Posterior vena cava (tissue), 2 donors: ENCODE measurements at places on chromosomes 4 and X. TPM values are rescaled to one million over a fixed set of nuclear protein-coding genes. Genes with fewer than 3 reads are reported as not detected.

- no peak for DNase-seq
Observed at GRCh38 chr4:10949039-10949733, 264.6 kb upstream of the CLNK start.

GRCh38 chr4:168573870-168574269 lies 77.0 kb downstream of the PALLD start:
- no peak for DNase-seq

- no peak for DNase-seq
Observed at GRCh38 chrX:31376408-31377022, 304.7 kb upstream of the FTHL17 start.

- DNase-seq: no peak
Observed at GRCh38 chr4:55447831-55448230, 52.1 kb downstream of the TMEM165 start.

GRCh38 chr4:159765382-159765781 lies 662.5 kb downstream of the RAPGEF2 start:
- DNase-seq: no peak

DNA sequence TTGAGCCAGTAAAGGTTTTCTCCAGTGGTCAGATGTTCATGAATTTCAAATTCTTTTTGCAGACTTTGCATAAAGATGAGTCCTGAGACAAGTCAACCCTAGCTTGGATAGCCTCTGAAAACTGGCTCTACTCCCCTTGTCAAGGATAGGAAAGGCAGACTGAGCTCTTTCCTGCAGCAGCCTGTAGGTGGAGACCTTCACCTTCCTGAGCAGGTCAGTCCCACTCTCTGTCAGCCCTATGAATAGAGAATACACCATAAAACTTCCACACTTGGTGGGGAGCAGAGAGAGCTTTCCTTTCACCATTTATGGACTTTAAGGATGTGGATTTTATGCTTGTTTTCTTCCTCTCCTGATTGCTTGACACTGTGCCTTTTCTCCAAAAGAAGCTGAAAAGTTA lies 41.9 kb downstream of the PCDH19 start:
- no peak for DNase-seq

DNA sequence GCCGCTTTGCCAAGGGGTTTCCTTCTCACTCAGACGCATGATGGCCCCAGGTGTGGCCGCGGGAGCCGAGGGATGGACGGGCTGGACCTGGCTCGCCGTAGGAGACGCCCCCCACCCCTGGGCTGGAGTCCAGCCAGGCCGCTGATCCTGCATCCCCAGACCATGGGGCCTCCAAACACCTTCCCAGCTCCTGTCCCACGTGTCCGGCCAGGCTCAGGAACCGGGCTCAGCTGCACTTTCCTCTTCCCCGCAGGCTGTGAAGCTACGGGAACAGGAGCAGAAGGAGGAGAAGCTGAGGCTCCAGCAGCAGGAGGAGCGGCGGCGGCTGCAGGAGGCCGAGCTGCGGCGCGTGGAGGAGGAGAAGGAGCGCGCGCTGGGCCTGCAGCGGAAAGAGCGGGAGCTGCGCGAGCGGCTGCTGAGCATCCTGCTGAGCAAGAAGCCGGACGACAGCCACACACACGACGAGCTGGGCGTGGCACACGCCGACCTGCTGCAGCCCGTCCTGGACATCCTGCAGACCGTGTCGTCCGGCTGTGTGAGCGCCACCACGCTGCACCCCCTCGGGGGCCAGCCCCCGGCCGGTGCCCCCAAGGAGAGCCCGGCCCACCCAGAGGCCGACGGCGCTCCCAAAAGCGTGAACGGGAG lies 9.1 kb downstream of the AKAP17A start:
- DNase-seq: peak; percentile 81

Gene NAP1L3
- 10.7 TPM for total RNA-seq

Gene ARSD
- 11.7 TPM for total RNA-seq

Gene P2RY4
- 0.57 TPM for total RNA-seq
